ENCODE measurements at places on chromosomes 12 and 14.
A peak's percentile ranks its signal among the peaks of the same experiment; 100 is the strongest.

DNA sequence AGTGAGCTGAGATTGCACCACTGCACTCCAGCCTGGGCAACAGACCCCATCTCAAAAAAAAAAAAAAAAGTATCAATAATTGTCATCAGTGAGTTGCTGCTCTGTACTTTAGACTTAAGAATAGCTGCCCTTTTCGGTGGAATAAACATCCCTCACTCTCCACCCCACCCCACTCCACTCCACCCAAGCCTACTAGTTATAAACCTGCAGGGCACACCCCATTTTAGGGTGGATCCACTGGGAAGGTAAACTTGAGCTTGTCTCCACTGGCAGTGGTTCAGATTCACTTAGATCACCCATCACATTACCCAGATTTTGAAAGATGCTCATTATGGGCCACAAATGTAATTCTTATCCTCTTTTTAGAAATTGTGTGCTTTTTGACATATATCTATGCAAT lies 106.4 kb downstream of the GPR135 start:
- no peak for DNase-seq

DNA sequence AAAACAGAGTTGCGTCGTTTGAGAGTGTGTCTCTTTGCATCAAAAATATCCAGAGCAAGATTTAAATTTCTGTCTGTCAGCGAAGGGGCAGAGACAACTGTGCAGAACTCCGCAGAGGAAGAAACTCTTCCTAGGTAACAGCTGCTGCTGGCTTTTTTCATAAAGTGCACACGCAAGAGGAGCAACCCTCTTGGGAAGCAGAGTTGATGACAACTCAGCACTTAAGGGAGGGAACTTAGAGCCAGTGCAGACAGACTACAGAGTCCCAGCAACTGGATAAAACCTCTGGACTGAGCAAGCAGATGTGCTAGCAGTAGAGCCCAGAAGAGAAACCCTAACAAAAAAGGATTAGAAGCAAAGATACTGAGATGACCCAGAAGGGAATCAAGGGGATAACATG lies 337.1 kb downstream of the PCNX1 start:
- no peak for DNase-seq

- DNase-seq, result no peak
Observed at GRCh38 chr12:26239852-26240815, 44.8 kb downstream of the SSPN start.

GRCh38 chr12:118190266-118190665 lies 54.3 kb downstream of the PEBP1 start:
- peak; percentile 29 for DNase-seq

DNA sequence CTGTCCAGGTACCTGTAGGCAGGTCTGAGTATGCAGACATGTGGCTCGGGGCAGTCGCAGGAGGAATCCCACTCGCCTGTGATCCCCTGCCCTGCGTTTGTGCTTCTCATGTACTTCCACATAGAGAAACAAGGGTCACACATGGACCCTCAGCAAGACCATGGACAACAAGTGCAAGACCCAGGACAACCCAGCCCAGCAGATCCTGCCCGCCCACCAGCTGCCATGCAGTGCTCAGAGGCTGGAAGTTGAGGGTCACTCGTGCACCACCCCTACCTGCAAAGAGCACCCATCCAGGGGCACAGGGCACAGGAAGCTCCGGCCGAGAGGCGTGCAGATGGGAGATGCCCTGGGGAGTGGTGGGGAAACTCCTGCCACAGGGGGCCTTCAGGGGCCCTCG lies 67.5 kb upstream of the C14orf180 start:
- DNase-seq, result no peak

DNA sequence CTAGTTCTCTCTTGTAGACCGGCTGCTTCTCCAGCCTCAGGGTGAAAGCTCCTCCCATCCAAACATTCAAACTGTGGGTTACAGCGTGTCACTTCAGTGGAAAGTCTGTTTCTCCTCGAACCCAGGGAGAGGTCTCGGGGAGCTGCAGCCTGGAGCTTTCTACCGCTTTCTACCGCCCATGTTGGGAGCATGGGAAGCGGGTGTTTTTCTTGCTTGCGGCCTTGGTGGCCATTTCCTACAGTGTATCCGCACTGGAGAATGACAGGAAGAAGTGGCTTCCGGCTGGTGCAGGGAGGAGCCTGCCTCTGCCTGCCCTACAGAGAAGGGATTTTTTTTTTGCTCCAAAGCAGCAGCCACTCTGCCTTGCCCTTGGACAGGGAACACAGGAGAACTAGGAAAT lies 21.2 kb downstream of the ZFP36L1 start:
- no peak for DNase-seq

DNA sequence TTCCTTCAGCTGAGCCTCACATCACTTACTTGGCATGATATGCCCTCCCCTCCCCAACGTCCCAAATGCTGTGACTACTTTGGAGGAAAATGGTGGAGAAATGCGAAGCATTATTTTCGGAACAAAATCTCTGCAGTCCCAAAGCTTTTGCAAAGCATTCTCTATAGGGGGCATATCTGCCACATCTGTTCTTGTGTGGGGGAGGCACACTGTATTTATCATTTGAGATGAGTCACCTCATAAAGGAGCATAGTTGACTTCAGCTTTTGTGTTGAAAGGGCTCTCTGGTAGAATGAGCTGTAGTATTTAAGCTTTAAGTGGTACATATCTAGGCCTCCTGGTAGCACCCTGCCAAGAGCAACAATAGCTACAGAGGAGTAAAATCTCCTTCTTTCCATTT lies 447.5 kb downstream of the ADAMTS20 start:
- no peak for DNase-seq

- DNase-seq, result no peak
Observed at GRCh38 chr12:76813265-76813664, 49.4 kb downstream of the ZDHHC17 start.

DNA sequence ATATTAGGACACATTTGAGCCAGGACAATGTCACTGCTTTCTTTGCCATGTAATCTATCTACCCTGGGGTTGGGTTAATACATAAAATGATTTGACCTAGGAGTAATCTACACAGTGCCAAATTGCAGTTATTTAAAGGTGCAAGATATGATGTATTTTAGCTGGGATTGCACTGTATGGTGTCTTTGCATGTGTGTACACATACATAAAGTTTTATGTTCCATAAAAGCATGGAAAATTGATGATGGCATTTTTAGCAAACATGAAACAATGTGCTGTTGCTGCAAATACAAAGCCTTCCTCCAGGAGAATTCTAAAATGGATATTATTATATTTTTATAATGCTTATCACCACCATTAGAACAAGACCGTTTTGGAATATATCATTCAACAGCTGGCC lies 24.0 kb upstream of the PLBD1 start:
- no peak for DNase-seq

GRCh38 chr14:50342221-50343078 lies 30.3 kb downstream of the DMAC2L start:
- no peak for DNase-seq

GRCh38 chr14:100523843-100524169 lies 63.4 kb downstream of the BEGAIN start:
- no peak for DNase-seq

DNA sequence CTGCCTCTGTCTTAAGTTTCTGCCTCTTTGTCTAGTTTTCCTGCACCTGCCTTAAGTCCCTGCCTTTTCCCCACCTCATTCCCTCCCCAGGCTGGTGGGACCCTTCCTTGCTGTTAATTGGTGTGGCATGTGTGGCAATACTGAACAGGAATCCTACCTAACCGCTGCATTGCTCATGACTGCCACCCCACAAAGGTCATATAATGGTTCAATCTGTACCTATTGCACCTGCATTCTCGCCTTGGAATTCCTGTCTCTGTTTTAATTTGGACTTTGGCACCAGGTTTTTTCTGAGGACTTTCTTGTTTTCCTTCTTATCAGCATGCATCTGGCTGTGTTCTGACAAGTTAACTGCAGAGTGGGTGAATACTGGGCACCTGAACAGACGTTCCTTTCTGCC lies 966.2 kb upstream of the TMEM132C start:
- DNase-seq, result no peak

DNA sequence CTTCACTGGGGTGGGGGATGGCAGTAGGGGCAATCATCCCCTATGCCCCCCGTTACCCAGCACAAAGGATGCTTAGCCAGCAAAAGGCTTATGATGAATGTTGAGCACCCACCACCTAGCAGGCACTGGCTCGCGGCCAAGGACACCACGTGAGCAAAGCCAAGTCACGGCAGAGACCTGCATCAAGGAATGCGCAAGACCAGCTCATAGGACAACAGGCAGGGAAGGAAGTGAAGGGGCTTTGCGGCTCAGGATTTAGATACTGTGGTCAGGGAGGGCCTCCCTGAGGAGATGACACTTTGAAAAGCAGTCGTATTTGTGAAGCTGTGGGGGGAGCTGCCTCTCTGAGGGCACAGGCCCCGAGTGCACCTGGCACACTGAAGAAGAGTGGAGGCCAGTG lies 32.8 kb downstream of the SH2B3 start:
- no peak for DNase-seq

DNA sequence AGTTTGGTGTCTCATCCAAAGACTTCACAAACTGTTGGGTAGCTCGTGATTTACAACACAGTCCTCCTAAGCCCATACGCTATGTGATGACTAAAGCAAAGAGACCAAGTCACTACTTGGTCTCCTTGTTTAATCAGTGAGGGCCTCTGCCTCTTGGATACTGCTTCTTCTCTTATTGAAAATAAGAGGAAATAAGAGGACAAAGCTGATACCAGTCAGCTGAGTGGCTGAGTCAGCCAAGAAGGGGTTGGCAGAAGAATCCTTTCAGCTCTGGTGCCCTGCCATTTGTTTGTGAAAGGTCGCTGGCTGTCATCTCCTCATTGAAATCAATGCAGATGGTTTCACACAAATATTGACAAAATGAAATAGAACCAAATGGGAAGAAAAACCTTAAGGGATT lies 67.5 kb upstream of the SLC35F4 start:
- no peak for DNase-seq

DNA sequence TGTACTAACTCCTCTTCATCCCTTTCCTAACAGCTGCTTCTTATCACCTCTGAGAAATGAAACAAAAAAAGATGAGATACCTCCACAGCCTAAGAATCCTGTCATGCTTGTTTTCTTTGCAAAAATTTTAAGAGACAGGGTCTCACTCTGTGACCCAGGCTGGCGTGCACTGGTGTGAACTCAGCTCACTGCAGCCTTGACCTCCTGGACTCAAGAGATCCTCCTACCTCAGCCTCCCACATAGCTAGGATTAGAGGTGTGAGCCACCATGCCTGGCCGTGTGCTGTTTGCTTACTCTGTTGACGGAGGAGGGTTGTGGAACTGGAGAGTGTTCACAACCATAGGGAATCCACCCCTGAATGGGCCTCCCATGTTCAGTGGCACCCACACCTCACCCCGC lies 16.2 kb downstream of the CSRNP2 start:
- DNase-seq, result no peak

- DNase-seq, result no peak
Observed at GRCh38 chr14:72075649-72076334, 143.6 kb downstream of the RGS6 start.

GRCh38 chr12:8780389-8780788 lies 42.0 kb upstream of the A2ML1 start:
- no peak for DNase-seq

- DNase-seq, result no peak
Observed at GRCh38 chr12:98735821-98736220, 90.7 kb downstream of the APAF1 start.

GRCh38 chr12:132593071-132593470 lies 17.3 kb downstream of the LRCOL1 start:
- no peak for DNase-seq

DNA sequence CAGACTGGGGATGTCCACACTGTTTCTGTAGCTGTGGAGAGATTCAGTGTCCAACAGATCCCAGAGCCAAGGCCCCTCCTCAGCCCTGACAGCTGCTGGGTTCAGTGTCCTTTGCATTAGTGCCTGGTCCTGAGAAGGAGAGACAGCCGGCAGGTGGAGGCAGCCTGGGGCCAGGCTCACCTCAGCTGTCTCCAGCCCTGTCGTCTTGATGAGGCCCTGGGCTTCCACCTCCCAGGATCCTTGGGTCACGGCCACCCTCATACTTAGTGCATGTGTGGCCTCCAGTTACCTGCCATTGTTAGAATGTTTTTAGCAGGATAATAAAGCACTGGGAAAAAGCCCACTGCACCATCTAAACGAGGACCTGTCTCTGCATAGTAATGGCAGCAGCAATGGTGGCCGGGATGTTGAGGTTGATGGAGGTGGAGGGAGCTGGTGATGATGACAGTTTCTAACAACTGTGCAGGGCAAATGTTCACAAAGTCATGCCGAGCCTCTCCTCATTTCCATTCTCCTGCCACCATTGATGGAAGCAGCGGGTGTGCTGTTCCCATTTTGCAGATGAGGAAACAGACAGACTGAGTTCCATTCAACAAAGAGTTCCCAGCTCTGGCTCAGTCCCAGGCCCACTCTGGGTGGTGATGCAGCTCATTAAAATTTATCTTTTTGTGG lies 17.7 kb downstream of the ASB2 start:
- no peak for DNase-seq

DNA sequence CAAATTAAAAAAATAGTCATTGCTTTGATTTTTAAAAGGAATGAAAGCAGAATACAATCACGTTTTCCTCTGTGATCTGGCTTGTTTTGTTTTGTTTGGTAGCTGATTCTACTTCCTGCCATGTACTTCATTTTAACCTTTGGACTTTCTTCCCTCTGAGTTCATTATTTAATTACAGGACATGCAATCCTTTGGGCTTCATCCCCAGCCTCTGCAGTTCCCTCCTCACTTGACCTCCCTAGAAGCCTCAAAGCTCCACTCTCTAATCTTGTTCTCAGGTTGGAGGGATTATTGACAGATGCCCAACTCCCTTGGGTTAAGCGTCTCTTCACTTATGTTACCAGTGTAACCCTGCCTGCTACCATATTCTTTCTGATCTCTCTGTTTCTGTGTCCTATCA lies 967.9 kb upstream of the SEL1L start:
- DNase-seq, result no peak

GRCh38 chr12:14216405-14217294 lies 148.8 kb upstream of the ATF7IP start:
- no peak for DNase-seq

GRCh38 chr14:24300326-24300980 lies 803 bp downstream of the NOP9 start:
- DNase-seq, result no peak

DNA sequence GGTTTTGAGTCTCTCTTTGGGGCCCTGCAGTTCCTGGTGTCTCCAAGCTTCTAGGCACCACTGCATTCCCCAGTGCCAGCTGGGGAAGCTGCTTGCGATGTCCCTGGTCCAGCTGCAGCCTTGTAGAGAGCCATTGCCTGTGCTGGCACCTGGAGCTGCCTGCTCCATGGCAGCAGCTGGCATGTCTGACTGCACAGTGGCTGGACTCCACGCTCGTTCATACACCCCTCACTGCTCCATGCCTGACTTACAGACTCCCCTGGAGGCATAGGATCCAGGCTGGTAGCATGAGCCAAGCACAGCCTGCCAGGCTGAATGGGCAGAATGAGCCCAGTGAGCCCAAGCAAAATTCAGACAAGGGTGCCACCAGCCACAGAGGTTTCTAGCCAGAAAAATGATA lies 21.8 kb upstream of the WDR20 start:
- no peak for DNase-seq

GRCh38 chr12:17371491-17372215 lies 718.3 kb downstream of the RERGL start:
- no peak for DNase-seq

Data from right renal pelvis (tissue), 4 donors.